Thoracic aorta (tissue), 2 donors: ENCODE measurements at places on chromosomes 13 and 19.

- H3K36me3 ChIP-seq, result no peaks in the 10 kb centered on the region
- no peaks in the 10 kb centered on the region for H3K27me3 ChIP-seq
- no peak overlapping the region for H3K27ac ChIP-seq
- peaks cover 29% of the 10 kb centered on the region for H3K4me1 ChIP-seq
- DNase-seq, result no peak
- no peak overlapping the region for H3K4me3 ChIP-seq
Measured at GRCh38 chr13:50850445-50850844, 7.0 kb upstream of the DLEU7 start.

DNA sequence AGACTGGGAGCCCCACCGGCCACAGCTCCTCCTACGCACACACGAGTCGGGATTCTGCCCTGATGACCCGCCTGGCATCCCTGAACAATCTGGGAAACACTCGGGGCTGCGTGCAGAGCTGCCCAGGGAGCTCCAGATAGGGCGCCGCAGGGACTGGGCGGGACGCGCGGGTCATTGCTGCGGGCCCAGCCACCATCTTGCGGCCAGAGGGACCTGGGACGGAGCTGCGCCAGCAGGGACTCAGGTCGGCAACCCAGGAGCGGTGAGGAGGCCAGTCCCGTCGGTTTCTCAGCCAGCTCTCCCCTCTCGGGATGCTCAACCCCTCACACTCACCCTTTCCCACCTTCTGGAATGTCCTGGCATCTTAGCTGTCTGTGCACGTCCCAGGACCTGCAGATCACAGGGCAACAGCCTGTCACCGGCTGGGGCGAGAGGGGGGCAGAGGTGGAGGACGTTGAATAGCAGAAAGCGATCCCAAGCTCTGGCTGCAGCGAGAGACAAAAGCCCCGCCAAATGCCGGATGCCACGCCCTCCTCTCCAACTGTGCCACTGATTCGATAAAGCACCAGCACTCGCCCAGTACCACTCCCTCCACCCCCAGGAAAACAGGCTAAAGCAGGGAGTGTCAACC lies 20.4 kb upstream of the ZNF91 start:
- H3K4me1 ChIP-seq, result no peaks in the 10 kb centered on the region
- no peak for DNase-seq
- H3K4me3 ChIP-seq, result peak overlapping the region; percentile 61
- no peaks in the 10 kb centered on the region for H3K36me3 ChIP-seq

- H3K4me1 ChIP-seq, result no peaks in the 10 kb centered on the region
- H3K27me3 ChIP-seq, result no peaks in the 10 kb centered on the region
- H3K4me3 ChIP-seq, result no peak overlapping the region
Measured at GRCh38 chr13:30681843-30682242, 53.5 kb upstream of the ALOX5AP start.

- no peaks in the 10 kb centered on the region for H3K4me1 ChIP-seq
- H3K36me3 ChIP-seq, result no peaks in the 10 kb centered on the region
- H3K27ac ChIP-seq, result no peak overlapping the region
- no peak for DNase-seq
Measured at GRCh38 chr13:28411831-28412353, 83.0 kb downstream of the FLT1 start.

DNA sequence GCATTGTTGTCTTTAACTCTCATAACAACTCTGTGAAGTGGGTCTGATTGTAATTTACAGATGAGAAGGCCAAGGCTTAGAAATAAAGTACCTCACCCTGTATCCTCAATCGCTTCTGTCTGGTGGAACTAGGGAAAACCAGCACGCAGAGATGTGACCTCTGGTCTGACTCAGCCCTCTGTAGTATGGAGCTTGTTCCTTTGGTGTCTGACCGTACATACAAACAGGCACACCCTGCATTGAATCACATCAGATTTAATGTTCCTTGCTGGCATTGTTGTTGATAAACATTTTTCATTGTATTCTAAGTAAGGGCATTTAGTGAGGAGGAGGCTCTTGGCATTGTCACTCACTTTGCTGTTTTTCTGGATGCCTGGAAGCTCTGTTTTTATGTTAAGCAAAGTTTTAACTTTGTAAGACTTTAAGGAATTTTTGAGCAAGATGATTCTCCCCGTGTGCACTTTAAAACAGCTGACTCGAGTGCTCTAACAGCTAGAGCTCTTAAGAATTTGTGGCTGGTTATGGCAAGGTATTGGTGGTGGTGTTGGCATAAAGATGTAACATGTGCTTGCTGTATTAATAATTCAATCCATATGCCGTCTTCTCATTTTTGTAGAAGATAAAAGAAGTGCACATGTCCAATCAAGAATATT lies 89.0 kb upstream of the SPATA13 start:
- no peak for DNase-seq
- H3K27ac ChIP-seq, result no peak overlapping the region
- H3K27me3 ChIP-seq, result no peaks in the 10 kb centered on the region
- no peaks in the 10 kb centered on the region for H3K36me3 ChIP-seq
- no peak overlapping the region for H3K4me3 ChIP-seq

GRCh38 chr13:44112700-44113329 lies 233.1 kb downstream of the LACC1 start:
- no peak for DNase-seq
- peaks cover 18% of the 10 kb centered on the region for H3K4me1 ChIP-seq
- H3K27ac ChIP-seq, result peak overlapping the region; percentile 32
- no peaks in the 10 kb centered on the region for H3K27me3 ChIP-seq

DNA sequence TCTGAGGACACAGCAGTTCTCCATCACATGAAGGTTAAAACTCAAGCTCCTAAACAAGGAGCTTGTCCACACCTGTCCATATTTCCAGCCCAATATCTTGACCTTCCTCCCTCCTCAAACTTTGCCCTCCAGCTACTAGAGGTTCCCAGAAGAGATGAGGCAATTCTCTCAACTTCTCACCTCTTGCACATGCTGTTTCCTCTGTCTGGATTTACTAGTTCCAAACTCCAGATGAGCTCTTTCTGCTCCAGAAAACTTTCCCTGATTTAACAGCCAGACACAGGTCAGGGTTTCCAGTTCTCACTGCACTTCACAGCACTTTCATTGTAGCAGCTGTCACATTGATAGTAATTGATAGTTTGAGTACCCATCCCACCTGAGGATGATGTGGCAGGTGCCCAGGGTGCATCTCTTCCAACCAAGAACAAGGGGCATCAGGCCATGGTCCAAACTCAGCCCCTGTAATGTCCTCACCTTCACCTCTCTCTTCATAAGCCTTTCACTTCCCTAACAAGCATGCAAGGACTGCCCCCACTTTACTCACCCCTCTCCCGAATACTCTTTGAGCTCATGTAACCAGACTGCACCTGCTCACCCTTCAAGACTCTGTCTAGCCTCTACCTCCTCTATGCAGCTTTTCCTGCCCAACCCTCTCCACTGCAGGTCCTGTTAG lies 3.0 kb upstream of the WDFY2 start:
- peaks cover 8% of the 10 kb centered on the region for H3K4me1 ChIP-seq
- DNase-seq, result no peak
- H3K36me3 ChIP-seq, result no peaks in the 10 kb centered on the region
- H3K4me3 ChIP-seq, result no peak overlapping the region

- H3K4me1 ChIP-seq, result no peaks in the 10 kb centered on the region
- H3K36me3 ChIP-seq, result no peaks in the 10 kb centered on the region
- H3K27ac ChIP-seq, result no peak overlapping the region
Measured at GRCh38 chr13:51303063-51303552, 36.4 kb upstream of the SERPINE3 start.

DNA sequence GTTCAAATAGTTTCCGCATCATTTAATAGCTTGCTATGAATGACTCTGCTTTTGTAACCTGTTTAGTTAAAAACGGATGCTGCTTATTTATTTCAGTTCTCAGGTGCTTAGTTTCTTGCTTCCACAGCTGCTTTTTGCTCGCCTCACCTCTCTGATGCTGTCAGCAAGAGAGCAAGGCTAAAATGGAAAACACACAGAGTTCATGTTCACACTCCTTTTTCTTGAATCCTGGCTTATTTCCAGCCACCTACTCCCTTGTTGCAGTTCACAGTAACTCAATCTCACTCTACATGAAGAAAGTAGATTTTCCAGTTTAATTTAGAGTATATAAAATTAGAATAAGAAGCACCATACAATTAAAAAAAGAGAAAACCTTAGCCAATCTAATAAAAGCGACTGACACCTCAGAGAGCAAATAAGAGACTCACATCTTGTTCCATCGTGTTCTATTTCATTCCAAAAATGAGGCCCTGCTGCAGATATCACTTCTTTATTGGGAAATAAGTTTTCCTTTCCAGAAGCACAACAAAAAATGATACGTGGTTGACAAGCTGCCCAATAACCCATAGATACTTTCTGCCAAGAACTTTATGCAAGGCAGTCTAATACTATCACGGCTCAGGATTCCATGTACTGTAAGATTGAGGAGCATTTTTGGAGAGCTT lies 326.1 kb upstream of the SLITRK1 start:
- H3K27me3 ChIP-seq, result no peaks in the 10 kb centered on the region
- H3K36me3 ChIP-seq, result no peaks in the 10 kb centered on the region
- no peaks in the 10 kb centered on the region for H3K4me1 ChIP-seq

GRCh38 chr13:51946163-51946669 lies 65.0 kb downstream of the ATP7B start:
- H3K36me3 ChIP-seq, result peaks cover 19% of the 10 kb centered on the region
- H3K4me1 ChIP-seq, result no peaks in the 10 kb centered on the region
- no peak for DNase-seq
- H3K4me3 ChIP-seq, result no peak overlapping the region
- H3K27ac ChIP-seq, result no peak overlapping the region
- H3K27me3 ChIP-seq, result no peaks in the 10 kb centered on the region

GRCh38 chr19:7923295-7924191 lies 2.4 kb downstream of the CTXN1 start:
- H3K4me1 ChIP-seq, result peaks cover 61% of the 10 kb centered on the region
- no peak overlapping the region for H3K27ac ChIP-seq
- DNase-seq, result no peak
- H3K27me3 ChIP-seq, result no peaks in the 10 kb centered on the region

GRCh38 chr19:53868091-53868891 lies 608 bp downstream of the MYADM start:
- DNase-seq, result no peak
- peaks cover 17% of the 10 kb centered on the region for H3K36me3 ChIP-seq
- peaks cover 26% of the 10 kb centered on the region for H3K4me1 ChIP-seq
- H3K27ac ChIP-seq, result peak overlapping the region; percentile 94

GRCh38 chr19:34468409-34468808 lies 13.1 kb upstream of the WTIP start:
- no peaks in the 10 kb centered on the region for H3K27me3 ChIP-seq
- H3K4me1 ChIP-seq, result peaks cover 11% of the 10 kb centered on the region
- peaks cover 33% of the 10 kb centered on the region for H3K36me3 ChIP-seq
- no peak for DNase-seq

DNA sequence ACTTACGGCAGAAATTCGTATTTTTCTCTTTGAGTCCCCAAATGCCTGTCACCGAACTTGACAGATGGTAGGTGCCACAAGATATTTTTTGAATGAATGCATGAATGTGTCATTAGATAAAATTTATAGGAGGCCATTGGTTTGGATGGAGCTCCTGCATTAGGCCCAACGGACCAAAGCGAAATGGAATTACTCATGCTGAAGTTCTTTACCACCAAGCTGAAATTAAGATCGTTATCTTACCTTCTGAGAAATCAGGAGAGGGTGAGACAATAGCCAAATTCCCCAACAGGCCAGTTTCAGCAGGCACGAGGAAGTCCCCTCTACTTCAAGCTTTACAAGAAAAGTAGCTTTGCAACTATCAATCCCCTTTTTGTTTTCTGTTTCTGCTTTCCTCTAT lies 452.5 kb upstream of the ARGLU1 start:
- no peaks in the 10 kb centered on the region for H3K36me3 ChIP-seq
- H3K4me3 ChIP-seq, result no peak overlapping the region
- H3K27me3 ChIP-seq, result no peaks in the 10 kb centered on the region
- H3K4me1 ChIP-seq, result peaks cover 11% of the 10 kb centered on the region

- H3K27me3 ChIP-seq, result no peaks in the 10 kb centered on the region
- no peak overlapping the region for H3K4me3 ChIP-seq
- no peaks in the 10 kb centered on the region for H3K36me3 ChIP-seq
- no peak for DNase-seq
Measured at GRCh38 chr13:42548731-42549551, 25.0 kb upstream of the TNFSF11 start.

DNA sequence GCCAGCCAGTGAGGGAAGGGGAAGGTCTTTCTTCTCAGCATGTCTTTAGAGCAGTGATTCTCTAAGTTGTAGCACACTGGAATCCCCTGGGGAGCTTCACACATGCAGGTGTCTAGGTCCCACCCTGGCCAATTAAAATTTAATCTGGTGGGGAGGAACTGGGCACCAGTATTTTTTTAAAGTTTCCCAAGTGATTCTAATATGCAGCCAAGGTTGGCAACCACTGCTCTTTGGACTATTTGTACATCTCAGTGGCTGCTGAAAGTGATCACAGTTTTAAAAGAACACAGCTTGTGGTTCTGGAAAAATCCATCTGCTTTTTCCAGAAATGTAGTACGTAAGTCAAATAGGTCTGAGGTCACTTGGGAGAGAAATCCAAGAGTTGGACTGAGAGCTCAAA lies 10.7 kb upstream of the KATNAL1 start:
- no peak overlapping the region for H3K4me3 ChIP-seq
- no peaks in the 10 kb centered on the region for H3K27me3 ChIP-seq
- DNase-seq, result no peak
- H3K27ac ChIP-seq, result no peak overlapping the region
- no peaks in the 10 kb centered on the region for H3K36me3 ChIP-seq
- H3K4me1 ChIP-seq, result peaks cover 12% of the 10 kb centered on the region

DNA sequence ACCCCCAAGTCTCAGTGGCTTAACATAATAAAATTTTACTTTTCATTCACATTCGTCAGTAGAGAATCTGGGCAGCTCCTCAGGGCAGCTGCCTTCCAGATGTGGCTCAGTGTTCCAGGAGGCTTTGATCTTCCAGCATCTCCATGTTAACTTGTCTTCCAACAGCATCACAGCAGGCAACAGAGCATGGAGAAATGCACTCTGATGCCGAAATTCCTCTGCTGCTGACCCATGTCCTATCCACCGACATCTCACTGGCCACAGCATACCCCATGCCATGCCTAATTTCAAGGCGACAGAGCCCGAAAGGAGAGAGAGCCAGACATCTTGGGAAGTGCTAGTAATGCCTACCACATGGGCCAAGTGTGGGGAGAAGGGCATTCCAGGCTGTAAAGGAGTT lies 64.9 kb upstream of the MEDAG start:
- H3K27me3 ChIP-seq, result no peaks in the 10 kb centered on the region
- H3K4me3 ChIP-seq, result no peak overlapping the region
- no peak overlapping the region for H3K27ac ChIP-seq
- no peak for DNase-seq
- no peaks in the 10 kb centered on the region for H3K4me1 ChIP-seq
